Activated CD4-positive, alpha-beta T cell treated with anti-CD3 and anti-CD28 coated beads, Interleukin-2, amount 50 U/mL, for 4 hours (primary cell): ENCODE measurements at places on chromosomes 7 and 10.

DNA sequence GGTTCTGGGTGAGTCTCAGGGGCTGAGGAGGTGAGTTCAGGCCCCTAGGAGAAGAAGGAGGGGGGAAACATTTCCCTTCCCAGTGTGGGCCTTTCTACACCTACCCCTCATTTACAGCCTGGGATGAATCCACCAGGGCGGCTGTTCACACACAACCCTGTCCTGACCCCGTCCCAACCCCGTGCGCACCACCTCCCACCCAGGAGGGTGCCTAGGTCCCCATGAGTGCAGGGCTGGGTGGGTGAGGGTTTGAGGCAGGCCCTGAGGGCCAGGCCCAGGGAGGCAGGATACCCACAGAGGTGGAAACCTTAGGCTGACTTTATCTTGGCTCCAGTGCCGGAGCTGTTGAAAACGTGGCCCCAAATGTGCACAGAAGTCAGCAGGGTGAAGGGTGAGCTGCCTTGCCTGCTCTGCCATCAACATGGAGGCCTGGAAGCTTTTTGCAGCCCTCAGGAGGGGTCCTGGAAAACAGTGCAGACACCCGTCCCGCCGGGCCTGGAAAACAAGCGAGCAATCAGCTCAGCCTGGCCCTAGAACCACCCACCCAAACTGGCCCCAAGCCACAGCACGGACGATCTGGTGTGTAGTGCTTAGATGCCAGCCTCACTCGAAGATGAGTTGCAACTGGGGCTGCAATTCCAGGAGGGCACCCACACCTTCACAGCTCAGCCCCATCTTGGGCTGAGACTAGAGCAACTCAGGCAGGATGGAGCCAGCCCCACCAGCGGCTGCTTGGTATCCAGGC is 9.3 kb upstream of the RET start:
- no peak for DNase-seq

GRCh38 chr10:127976286-127976685 is 69.4 kb downstream of the PTPRE start:
- DNase-seq = no peak

DNA sequence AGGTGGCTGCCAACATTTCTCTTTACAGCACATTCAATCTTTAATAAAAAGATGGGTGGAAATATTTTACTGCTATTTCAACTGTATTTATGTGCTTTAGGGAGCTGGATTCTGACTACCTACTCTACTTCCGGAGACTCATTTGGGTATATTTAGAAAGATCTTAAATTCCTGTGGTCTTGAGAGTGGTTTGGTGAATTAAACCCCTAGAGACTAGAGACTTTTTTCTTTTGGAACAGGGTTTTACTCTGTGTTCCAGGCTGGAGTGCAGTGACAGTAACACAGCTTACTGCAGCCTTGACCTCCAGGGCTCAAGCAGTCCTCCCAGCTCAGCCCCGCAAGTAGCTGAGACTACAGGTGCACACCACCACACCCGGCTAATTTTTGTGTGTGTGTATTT is 79.0 kb upstream of the HABP2 start:
- no peak for DNase-seq

- DNase-seq = no peak
Measured at GRCh38 chr10:88565072-88565471, 18.0 kb downstream of the RNLS start.

- no peak for DNase-seq
Measured at GRCh38 chr7:151138153-151138851, 29.2 kb downstream of the GBX1 start.

GRCh38 chr10:4691301-4691700 is 134.7 kb upstream of the AKR1E2 start:
- no peak for DNase-seq

- DNase-seq = no peak
Measured at GRCh38 chr7:16846601-16847165, 35.1 kb downstream of the AGR3 start.

DNA sequence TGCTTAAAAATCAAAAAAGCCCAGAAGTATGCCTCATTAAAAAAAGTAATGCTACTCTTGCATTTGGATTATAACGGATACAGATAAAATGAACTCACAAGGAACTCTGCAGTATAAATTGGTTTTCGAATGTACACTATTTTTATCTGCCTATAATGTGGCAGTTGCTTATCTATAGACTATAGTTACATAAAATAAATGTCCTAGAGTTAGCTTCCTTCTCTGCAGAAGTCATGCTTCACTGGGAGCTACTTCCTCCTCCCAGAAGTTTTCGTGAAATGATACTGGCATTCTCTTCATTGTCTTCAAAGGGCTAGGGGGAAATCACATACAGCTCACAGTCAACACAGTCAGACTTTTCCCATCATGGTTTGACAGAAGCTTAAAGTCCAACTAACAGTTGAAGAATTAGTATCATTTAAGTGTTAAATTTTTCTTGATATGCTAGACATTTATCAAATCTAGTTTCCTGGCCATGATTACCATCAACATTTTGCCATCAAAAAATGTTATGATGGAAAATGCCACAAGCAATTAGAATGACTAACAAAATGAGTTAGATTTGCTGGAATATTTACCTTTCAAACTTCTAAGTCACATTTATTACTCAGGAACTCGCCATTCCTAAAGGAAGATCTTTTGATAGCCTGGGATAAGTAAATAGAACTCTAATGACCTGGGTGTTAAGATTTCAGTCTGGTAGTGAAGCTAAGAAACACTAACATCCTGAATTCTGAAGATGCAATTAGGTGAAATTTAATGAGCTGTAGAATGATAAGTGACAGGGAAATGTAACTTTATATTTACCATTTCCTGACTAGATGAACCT is 87.3 kb upstream of the TRIL start:
- DNase-seq = no peak

GRCh38 chr7:117188949-117189592 is 133.8 kb downstream of the WNT2 start:
- no peak for DNase-seq

GRCh38 chr7:68461430-68461829 is 1136.8 kb upstream of the AUTS2 start:
- DNase-seq = no peak

DNA sequence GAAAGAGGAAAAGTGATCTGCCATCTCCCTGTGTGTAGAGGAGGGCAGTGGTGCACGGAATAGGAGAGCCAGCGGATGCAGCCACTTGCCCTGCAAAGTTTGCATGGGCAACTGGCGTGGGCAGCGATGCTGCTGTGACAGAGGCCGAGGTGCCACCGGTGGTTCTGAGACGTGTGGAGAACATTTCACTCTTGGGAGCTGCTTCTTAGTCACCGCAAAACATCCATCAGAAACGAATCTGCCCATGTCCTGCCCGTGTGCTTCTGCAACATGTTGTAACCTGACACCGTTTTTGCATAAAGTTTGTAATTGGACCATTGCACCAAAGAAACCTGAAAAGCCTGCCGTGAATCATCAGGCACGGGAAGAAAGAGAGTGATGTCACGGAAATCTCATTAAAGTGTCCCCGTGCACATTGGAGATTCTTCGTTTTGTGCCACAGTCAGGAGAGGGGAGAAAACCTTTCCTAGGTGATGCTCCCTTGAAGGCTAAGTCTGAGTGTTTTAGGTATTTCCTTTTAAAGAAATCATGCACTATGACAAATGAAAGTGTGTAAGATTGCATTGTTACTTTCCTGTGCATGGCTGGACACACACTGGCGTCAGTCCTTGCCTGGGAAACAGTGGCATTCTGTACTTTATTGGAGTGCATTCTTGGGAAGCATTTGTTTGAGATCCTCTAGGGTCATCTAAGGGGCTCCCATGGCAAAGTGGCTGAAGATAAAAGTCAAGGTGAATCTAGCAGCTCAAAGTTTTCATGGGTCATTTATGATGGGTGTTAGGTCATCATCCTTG is 302.6 kb downstream of the KLF6 start:
- DNase-seq = no peak

DNA sequence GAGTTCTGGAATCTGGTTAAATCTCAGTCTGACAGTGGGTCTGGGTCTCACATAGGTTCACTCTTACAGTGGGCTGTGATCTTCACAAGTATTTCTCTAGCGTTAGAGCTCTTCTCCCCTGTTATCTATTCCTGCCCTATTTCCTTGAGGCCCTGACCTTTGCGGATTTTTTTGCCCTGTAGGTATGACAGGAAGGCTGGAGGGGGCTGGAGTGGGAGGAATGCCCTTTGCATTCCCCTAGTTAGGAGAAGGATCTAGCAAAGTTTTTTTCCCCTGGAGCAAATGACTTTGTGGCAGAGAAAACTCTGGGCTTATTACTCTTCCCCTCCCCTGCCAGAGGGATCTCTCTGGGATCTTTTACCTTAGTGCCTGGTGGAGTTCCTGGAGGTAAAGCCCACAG is 49.2 kb downstream of the GALNT11 start:
- DNase-seq = no peak

DNA sequence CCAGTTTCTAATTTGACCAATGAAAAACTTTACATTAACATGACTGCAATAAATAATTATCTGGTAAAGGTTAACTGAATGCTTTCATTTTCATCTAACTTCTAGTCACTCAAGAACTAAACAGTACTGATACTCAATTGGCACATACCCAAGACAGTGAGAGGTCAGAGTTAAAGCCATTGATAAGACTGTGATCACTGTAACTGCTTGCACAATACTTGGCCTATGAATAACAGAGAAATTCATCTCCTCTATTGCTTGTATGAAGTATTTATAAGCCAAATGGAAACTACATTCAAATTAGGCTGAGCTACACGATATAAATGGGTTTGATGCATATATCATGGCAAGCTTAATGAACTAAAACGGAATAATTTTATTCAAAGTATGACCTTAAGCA is 43.0 kb downstream of the HERC4 start:
- no peak for DNase-seq

DNA sequence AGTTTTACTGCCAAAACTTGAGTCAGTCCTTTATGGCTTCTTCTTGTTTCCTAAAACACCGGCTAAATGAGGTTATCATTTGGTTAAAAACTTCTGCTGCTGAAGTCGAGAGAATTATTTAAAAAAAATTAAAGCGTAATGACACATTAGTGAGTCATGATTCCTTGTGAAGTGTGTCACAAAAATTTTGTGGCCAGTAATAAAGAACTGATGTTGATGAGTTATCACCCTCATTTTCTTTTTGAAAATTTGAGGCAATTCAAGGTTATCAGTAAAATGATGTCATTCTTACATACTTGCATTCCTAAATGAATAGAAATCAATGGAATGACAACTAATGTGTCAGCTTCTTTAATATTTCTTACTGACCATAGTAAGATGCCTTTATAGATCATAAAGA is 427.4 kb downstream of the SORCS3 start:
- no peak for DNase-seq

GRCh38 chr7:54159088-54159487 is 383.1 kb upstream of the VSTM2A start:
- no peak for DNase-seq

- DNase-seq = no peak
Measured at GRCh38 chr10:1536341-1536740, 201.0 kb downstream of the ADARB2 start.

GRCh38 chr10:38093816-38094157 is 350 bp upstream of the ZNF37A start:
- DNase-seq = peak; percentile 4

DNA sequence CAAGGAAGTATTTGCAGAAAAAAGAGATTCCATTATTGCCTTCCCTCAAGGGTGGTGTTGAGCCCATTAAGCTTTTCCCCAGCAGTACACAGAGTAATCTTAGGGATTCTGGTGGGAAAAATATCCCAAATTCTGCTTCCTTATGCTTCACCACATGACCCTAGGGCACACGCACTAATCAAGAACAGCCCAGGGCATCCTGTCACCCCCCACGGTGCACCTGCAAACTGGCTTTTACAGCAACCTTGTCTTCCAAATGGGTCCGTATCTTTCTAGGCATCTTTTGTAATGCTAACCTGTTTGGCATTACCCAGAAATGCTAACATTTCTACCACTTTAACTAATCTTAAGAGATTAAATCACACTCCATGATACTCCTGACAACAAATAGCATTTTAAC is 926 bp upstream of the C7orf33 start:
- no peak for DNase-seq

DNA sequence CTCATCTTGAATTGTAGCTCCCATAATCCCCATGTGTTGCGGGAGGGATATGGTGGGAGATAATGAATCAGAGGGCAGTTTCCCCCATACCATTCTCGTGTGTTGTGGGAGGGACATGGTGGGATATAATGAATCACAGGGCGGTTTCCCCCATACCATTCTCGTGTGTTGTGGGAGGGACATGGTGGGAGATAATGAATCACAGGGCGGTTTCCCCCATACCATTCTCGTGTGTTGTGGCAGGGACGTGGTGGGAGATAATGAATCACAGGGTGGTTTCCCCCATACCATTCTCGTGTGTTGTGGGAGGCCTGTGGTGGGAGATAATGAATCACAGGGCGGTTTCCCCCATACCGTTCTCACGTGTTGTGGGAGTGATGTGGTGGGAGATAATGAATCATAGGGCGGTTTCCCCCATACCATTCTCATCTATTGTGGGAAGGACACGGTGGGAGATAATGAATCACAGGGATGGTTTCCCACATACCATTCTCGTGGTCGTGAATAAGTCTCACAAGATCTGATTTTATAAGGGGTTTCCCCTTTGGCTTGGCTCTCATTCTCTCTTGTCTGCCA is 271.0 kb downstream of the MAD1L1 start:
- peak; percentile 24 for DNase-seq

- no peak for DNase-seq
Measured at GRCh38 chr10:72981882-72982529, 27.4 kb upstream of the PLA2G12B start.

GRCh38 chr10:131787961-131788360 is 112.8 kb upstream of the PPP2R2D start:
- DNase-seq = no peak

- DNase-seq = no peak
Measured at GRCh38 chr10:72615970-72616369, 9.9 kb downstream of the MICU1 start.

DNA sequence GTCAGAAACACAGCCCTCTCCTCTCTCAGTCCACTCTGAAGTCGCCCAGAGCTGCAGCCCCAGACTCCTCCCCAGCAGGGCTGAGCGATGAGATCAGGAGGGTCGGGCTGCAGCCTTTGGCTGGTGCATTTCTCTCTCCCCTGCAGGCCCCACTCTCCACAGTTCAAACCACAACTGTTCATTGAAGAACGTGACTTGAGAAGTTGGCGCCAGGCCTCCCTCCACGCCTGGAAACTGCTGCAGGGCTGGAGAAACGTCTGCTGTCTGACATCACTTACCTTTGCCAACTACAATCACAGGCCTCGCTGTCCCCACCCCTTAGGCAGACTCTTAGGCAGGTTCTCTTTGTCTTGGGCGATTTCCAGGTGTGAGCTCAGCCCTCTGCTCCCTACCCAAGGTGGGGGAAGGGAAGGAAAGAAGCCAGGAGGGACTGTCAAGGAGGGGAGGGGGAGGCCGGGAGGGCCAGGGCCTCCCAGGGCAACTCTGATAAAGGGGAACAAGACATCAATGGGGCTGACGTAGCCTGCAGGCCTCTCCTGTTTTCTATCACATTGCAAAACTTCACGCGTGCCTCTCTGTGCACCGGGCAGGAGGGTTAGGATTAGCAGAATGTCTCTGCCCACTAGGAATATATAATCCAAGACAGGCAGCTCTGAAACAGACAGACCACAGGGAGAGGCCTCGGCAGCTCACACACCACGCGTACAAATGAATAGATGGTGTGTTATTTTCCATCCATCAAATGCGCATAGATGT is 32.7 kb downstream of the CALML5 start:
- DNase-seq = no peak
